GM23248 (cell line): ENCODE measurements at places on chromosomes 16 and 17. TPM values are rescaled to one million over a fixed set of nuclear protein-coding genes. Genes with fewer than 3 reads are reported as not detected.

DNA sequence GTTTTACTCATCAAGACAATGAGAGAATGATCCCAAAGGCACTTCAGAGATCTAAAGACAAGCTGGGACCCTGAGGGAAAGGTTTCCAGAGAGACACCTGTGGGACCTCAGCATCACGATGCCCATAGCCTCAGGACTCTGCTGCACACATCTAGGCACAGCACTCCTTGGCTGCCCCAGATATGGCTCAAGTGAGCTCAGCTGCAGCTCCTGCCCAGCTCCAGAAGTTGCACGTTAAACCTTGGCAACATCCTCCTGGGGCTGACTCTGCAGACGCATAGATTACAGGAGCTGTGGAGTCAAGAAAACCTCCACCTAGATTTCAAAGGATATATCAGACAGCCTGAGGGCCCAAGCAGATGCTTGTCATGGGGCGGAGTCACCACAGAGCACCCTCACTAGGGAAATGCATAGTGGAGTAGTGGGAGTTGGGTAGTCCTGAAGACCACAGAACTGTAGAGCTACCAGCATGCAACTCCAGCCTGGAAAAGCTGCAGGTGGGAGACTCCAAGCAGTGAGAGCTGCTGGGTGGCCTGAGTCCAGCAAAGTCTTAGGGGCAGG is 582.0 kb downstream of the CDH11 start:
- no peak for DNase-seq

GRCh38 chr17:48498164-48498850 is 32.5 kb downstream of the HOXB1 start:
- DNase-seq = no peak

DNA sequence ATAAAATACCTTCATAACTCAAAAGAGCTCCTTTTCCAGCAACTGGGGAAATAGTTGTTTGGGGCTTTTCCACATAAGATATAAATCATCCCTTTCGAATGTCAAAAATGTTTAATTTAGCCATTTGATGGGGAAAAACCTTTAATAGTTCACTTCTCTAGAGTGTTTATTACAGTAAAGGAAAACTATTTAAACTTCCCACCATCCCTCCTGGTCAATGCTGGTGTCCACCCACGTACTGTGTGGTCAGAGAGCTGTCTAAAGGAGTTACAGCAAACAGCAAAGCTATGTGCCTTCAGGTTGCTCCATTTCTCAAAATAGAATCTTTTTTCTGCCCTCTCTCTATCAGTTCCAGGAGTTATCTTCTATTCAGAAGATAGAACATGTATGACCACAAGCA is 33.5 kb downstream of the KANSL1 start:
- DNase-seq = peak; percentile 87

DNA sequence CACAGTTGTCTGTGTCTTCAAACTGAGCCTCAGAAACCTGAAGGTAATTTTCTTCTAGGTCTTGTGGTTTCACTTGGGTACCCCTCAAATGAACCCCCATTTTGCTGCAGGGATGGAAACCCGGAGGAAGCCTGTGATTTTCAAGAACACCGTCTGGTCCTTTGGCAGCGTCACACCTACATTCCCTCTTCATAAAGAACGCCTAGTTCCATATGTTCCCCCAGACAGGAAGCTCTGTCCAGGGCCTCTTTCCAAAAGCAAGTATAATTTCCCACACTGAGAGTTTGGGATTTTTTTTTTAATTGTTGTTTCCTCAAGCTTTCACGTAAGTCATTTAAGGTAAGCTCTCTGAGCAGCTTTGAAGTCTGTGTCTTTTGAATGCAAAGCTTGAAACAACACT is 515.0 kb downstream of the TMEM114 start:
- no peak for DNase-seq

- peak; percentile 98 for DNase-seq
Measured at GRCh38 chr16:30947859-30948666, 805 bp upstream of the ORAI3 start.

DNA sequence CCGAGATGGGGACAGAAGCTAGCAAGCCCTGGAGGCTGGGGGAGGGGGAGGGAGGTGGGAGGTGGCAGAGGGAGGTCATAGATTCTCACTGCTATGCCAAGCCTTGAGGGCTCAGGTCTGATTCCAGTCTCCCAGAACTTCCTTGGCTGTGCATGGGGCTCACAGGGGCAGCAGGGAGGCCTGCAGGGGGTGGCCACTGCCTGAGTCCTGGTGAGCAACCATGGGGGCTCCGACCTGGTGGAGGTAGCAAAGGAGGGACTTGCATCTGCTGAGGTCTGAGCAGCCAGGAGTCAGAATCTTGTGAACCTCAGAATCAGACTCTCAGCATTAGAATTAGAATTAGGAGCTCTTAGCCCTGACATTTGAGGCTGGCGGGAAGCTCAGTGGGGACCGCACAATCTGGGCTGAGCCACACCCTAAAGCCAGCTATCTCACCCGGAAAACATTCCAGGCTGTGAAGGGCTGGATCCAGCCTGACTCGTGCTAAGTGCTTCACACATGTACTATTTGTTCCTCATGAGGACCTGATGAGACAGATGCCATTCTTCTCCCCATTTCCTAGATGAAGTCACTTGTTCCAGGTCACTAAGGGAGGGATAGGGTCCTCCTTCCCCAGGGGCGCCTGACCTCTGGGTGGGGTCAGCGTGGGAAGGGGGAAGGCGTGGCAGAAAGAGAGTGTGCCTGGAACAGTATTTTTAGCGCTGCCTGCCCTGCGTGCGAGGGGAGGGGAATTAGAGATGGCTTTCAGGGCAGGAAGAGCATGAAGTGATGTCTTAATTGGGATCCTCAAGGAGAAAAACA is 17.3 kb upstream of the KCNJ12 start:
- DNase-seq = peak; percentile 75

DNA sequence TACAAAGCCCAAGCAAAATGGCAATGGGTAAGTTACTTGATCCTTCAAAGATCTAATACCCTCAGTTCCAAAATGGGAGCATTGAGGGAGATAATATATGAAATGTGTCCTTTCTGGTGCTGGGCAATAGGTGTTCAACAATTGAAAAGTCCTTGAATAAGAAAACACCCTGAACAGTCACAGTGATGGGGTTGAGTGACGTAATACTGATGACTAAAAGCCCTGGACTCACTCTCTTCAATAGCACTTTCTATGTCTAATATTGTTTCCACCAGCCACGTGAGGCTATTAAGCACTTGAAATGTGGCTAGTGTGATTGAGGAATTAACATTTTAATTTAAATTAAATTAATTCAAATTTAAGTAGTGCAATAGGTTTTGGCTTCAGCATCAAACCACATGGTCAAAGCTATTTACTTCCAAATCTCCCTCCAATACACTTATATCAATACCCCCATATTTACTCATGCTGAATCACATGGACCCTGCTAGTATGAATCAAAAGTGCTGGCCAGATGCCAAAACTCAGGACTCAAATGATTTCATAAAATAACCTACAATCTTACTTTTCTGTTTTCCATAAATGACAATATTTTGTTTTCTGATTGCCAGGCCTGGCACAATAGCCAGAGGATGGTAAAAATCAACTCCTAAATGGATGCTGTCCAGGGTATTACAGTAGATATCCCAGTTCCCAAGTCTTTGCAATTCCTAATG is 516.2 kb downstream of the HAPSTR1 start:
- peak; percentile 1 for DNase-seq

GRCh38 chr16:28604186-28604565 is 5.7 kb downstream of the SULT1A1 start:
- no peak for DNase-seq

- DNase-seq = peak; percentile 10
Measured at GRCh38 chr16:26645614-26646013, 421.1 kb upstream of the C16orf82 start.

- DNase-seq = no peak
Measured at GRCh38 chr17:69749911-69750310, 325.1 kb upstream of the KCNJ16 start.

DNA sequence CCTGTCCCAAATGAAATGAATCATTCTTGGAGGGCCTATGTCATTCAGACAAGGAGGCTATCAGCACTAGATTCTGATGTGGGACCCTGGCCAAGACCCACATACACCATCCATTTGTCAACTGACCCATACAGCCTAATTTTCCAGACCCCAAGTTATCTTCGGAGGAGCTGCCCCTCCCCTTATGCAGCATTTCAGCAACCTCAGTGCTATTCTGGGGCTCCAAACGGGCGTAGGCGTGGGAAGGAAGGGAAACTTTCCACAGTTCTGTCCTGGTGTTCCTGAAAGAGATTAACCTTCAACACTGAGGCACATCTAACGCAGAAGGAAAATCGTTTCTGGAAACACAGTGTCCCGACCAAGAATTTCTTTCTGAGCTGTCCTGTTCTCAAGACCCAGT is 86.7 kb downstream of the MYH11 start:
- DNase-seq = no peak

DNA sequence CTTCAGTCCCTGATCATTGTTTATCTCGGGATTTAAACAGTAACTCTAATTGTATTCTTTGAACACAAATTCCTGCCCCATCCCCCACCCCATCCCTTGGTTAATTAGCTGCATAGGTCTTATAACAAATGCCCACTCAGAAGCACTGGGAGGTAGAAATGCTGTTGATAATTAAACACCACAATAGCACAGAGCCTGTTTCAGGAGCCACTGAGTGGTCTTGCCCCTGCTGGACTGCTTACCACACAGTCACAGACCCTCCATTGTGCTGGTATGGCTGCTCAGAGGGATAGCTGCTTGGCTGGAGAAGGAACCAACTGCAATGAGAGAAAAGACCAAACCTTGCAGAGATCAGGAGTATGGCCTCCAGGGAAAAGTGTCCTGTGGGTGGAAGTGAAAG is 214.1 kb downstream of the ANKFN1 start:
- DNase-seq = no peak

DNA sequence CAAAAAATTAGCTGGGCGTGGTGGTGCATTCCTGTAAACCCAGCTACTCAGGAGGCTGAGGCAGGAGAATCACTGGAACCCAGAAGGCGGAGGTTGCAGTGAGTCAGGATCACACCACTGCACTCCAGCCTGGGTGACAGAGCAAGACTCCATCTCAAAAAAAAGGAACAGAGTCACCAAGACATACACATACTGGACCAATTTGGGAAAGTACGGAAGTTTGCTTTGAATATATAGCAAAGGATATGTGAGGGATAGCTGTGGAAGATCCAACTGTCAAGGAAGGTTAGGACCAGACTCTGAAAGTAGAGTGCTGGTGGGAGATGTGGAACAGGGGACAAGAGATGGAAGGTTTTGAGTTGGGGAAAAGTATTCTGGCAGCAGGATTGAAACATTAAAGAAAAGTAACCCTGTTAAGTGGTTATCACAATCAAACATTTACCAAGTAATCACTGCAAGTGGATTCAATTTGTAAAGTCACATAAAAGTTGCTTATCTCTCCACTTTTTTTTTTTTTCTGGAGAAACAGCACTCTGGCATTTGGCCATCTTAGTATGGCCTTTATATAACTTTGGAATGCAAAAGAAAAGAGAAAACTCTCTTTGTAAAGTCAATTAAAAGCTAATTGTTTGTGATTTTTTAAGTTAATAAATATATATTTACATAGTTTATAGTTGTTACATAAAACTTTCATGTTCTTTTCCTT is 259.4 kb upstream of the TBX2 start:
- no peak for DNase-seq

GRCh38 chr16:81695321-81696165 is 83.5 kb upstream of the PLCG2 start:
- DNase-seq = no peak

- DNase-seq = no peak
Measured at GRCh38 chr16:12781777-12782176, 21.9 kb downstream of the CPPED1 start.

- DNase-seq = peak; percentile 46
Measured at GRCh38 chr17:76935331-76935730, 67.1 kb downstream of the MGAT5B start.

GRCh38 chr16:80583466-80583865 is 42.7 kb downstream of the DYNLRB2 start:
- peak; percentile 72 for DNase-seq

GRCh38 chr17:64115822-64116534 is 14.0 kb downstream of the ERN1 start:
- DNase-seq = peak; percentile 91

DNA sequence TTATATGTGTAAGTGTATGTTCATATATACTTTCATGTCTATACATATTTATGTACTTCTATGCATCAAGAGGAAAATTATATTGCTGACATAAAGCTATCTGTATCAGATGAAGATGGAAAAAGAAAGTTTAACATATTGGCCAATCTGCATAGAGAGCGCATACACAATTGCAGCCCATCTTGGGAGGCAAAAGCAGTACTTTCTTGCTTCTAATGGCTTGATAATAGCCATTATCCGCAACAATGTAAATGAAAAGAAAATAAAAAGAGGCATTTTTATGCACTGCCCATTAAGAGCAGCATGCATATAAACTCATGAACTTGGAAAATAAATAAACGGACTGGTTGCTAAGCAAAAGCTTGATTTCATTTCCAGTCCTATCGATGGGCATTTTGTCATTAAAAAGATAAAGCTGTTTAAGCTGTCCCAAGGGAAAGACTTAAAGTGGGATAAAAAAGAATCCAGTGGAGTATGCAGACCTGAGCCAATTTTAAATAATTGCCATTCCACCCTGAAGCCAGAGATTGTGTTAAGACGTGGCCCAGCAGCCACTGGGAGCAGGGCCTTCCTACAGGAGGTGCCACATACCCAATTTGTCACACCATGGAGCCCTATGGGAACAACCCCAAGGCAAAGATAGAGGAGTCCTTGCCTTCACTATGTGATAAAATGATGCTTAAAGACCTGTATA is 183.6 kb upstream of the CDH11 start:
- no peak for DNase-seq

DNA sequence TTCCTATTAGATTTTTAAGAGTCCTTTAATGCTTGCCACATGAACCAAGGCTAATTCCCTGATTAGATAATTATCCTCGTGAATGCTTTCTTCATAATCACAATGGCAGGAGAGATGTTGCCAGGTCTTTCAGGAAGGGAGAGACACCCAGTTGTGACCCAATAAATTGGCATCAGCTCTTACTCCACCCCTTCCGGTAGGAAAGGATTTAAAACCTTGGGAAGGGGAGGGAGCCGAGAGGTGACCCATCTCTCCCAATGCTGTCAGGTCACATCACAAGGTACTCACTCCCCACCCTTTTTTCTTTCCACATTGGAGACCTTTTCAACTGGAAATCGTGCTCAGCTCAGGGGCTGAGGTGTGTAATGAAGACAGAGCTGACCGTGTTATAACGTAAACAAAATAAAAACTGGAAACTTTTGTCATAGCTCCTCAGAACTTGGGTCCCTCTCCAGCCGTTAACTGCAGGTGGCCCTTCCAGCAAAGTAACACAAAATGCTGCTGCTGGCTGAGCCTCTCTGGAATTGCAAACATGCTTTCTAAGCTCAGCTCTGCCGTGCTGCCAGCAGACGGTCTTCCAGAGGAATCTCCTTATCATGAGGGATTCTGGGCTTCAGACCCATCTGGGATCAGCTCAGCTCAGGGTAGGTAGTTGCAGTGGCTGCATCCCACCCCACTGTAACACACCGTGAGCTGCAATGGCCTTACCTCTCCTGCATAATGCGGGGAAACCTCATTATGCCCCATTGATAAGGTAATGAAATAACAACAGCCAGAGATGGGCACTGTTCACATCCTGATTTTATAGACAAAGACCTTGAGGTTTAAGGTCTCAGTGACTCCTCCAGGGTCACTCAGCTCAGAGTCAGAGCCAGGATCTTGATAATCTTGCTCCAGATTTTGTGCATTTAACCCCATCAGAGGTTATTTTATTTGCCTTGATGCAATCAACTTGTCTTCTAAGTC is 15.6 kb downstream of the TMEM100 start:
- no peak for DNase-seq

- no peak for DNase-seq
Measured at GRCh38 chr16:2325181-2325580, 15.3 kb downstream of the ABCA3 start.

FOXO3B gene
- 1.2 and 1.8 TPM in 2 replicates for polyA plus RNA-seq

GPR179 gene
- polyA plus RNA-seq = not detected in 2 replicates

SOX15 gene
- 0.71 and 1.1 TPM in 2 replicates for polyA plus RNA-seq

CCT6B gene
- 3.8 and 4.6 TPM in 2 replicates for polyA plus RNA-seq
